ENCODE measurements at places on chromosomes 4 and X.

DNA sequence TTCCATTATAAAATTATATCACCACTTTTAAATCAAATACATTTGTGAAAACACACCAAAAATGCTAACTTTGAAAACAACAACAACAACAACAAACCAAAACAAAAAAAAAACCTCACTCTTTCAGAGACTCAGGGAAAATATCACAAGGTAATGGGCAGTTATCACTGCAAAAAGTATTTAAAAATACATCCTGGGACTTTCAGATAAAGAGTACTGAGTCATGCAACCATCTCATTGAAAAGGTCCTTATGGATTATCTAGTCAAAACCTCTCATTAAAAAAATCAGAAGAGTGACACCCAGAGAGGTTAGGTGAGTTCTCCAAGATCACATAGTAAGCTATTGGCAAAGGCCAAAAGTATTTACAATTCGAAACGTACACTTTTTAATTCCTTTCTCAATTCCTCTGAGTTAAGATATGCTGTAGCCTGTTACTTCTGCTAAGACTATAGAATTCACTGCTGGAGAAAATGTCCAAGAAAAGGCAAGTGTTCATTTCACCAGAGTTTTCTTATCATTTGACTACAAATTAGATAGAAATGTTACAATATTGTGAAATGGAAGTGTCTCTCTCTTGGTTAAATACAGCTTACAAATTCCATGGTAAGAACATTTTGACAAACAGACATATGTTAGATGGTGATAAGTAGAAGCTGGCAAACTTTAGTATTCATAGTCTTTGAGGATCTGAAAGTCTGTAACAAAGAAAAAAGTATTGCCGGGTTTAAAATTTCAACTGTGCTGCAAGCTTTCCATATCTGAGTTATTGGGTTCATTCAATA, 9.3 kb downstream of the STX18 start:
- no peak for DNase-seq

GRCh38 chr4:184274286-184274951, 56.7 kb upstream of the ENPP6 start:
- DNase-seq = no peak

- no peak for DNase-seq
Measured at GRCh38 chrX:136528645-136529315, 3.2 kb upstream of the VGLL1 start.

- DNase-seq = peak; percentile 53
Measured at GRCh38 chrX:152926279-152926678, 28.4 kb downstream of the ZNF185 start.

DNA sequence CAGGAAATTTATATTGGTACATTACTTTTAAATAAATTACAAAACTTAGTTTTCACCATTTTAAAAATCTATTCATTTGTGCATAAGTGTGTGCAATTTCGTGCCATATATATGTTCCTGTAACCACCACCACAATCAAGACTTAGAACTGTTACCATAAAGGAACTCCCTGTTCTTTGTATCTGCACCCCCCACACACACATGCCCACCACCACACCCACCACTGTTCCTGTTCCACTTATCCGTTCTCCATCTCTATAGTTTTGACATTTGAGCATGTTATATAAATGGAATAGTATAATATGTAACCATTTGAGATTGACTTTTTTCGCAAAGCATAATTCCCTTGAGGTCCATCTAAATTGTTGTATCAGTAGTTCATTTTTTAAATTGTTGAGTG, 73.7 kb downstream of the TAF1 start:
- no peak for DNase-seq

DNA sequence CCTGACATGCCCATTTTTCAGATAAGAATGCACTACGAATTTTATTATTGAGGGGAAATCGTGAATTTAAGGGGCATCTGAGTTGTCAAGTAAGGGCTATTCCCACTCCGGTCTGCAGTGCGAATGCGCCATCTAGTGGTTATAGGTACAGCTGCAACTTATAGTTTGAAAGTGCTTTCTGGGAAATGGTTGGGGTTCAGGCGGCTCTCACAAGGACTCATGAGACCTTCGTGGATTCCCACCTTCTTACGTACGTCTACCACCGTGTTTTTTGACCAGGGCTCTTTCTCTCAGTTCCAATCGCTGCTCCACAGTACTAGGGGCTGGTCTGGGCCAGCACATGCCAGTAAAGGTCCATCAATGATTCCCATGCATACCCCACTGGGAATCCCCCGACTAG, 12.3 kb downstream of the MSL3 start:
- DNase-seq = no peak

- DNase-seq = no peak
Measured at GRCh38 chr4:41935652-41936021, 408 bp downstream of the TMEM33 start.

- DNase-seq = no peak
Measured at GRCh38 chr4:39565878-39566600, 38.8 kb upstream of the UGDH start.

GRCh38 chr4:11138964-11139363, 289.7 kb downstream of the HS3ST1 start:
- no peak for DNase-seq

- DNase-seq = no peak
Measured at GRCh38 chr4:120761070-120761469, 161.5 kb downstream of the PRDM5 start.

DNA sequence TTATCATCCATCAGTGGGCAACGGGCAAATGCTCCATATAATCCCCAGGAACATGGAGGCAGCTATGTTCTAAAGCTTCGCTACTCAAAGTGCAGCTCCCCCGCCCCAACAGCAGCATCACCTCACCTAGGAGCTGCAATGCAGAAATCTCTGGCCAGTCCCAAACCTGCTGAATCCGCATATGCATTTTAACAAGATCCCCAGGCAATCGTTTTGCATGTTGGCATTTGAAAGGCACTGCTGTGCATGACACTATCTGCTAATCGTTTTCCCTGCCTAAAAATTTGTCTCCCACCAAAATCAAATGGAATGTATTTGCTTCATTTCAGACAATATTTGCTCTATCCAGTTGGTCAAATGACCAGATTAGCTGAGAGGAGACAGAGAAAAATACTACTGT, 15.2 kb downstream of the ADGRG2 start:
- no peak for DNase-seq

Data from stimulated activated effector memory CD8-positive, alpha-beta T cell treated with anti-CD3 and anti-CD28 coated beads, Interleukin-12 subunit alpha, Interleukin-12 subunit beta, amount 100 ng/mL, for 72 hours (primary cell).